ENCODE measurements at places on chromosomes 1 and 21. TPM values are rescaled to one million over a fixed set of nuclear protein-coding genes. Genes with fewer than 3 reads are reported as not detected.

Gene CELA3B
- total RNA-seq = not detected

Gene GBP4
- 3.3 TPM for total RNA-seq

Gene TMEM200B
- 19.3 TPM for total RNA-seq

Gene PLPPR5
- 17.2 TPM for total RNA-seq

Gene NBPF15
- total RNA-seq = 41.9 TPM

Gene WARS2
- 20.9 TPM for total RNA-seq

Gene CCDC17
- 1.0 TPM for total RNA-seq

Gene MEX3A
- 5.8 TPM for total RNA-seq

Gene LCE1E
- total RNA-seq = not detected

Gene FCER1G
- 18.5 TPM for total RNA-seq

Gene ADGRL2
- total RNA-seq = 111 TPM

DNA sequence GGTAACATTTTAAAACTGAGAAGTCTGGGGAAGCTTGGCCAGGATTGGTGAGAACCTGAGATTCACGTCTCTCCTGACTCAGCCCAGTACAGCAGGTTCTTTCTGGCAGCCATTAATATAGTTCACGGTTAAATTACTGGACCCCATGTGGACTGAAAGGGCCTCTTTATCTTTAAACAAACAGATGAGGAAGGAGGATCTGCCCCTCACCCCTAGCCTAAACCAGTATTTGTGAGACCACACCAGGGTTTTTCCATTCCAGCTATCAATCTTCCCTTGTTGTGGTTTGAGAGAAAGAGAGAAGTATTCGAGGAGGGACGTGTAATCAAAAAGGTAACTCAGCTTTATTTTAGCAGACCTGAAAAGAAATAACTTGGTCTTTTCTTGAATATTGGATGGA is 137.1 kb downstream of the PROX1 start:
- DNase-seq = no peak

DNA sequence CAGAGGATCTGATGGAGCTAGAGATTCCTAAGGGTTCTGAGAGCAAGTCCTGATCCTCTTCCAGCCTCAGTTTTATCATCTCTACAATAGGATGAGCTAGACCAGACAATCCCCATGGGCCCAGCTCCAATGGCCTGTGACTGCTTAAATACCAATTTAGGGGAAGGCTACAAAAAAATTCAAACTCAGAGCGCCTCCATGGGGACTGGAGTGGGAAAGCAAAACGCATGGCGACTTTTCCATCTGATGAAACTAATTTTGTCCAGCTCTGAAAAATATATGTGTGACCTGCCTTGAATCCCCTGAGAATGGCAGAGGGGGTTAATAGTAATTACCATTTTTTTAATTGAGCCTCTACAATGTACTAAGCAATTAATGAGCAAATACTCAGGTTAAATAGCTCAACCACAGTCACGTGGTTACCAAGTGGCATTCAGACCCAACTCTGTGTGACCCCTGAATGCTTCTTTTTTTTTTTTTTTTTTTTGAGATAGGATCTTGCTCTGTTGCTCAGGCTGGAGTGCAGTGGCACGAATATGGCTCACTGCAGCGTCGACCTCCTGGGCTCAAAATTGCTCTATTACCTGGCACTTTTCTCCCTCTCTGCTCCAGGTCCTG is 8.4 kb downstream of the EXTL1 start:
- no peak for DNase-seq

DNA sequence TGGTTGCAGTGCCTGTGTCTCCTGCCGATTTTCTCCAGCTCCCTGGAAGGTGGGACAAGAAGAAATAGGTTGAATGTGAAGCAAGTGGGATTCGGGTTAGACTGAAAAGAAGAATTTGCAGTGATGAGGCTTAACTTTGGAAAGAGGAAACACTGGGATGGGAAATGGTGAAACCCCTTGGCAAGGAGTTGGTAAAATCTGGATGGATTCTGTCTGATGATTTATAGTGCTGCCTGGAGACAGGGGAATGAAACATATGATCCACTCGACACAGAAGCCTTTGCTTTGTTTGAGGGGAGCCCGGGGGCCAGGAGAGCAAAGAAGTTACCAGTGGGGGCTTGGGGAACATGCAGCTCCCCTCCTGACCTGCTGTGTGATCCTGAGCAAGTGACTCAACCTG is 67.2 kb downstream of the UBIAD1 start:
- no peak for DNase-seq

GRCh38 chr1:246152986-246153431 is 354.1 kb downstream of the SMYD3 start:
- no peak for DNase-seq

DNA sequence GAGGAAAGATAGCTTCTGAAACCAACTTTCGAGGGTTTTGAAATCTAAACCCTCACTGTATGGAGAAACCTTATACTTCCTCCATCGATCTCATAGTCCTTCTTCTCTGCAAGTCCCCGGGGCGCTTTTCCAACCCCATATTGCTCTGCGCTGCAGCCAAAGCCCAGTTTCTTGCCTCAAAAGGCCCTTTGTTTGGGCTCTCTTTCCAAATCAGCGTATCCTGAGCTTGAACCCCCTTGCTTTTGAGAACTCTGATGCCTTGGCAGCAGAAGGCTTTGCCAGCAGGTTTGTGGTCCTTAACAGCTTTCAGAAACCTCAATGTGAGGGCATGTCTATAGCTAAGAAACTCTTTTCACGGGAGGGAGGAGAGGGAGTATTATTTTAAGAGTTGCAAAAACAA is 21.6 kb downstream of the PLPP3 start:
- DNase-seq = no peak

GRCh38 chr1:66284746-66285145 is 249.2 kb upstream of the SGIP1 start:
- no peak for DNase-seq

- no peak for DNase-seq
These were observed 510.4 kb upstream of the ZP4 start for GRCh38 chr1:238401144-238401543.

GRCh38 chr1:53739109-53739681 is at the start of gene GLIS1:
Gene GLIS1 (minus strand): TSS chr1:53739164. CDS start chr1:53738064, 1,100 bp downstream.
- peak; percentile 95 for DNase-seq

DNA sequence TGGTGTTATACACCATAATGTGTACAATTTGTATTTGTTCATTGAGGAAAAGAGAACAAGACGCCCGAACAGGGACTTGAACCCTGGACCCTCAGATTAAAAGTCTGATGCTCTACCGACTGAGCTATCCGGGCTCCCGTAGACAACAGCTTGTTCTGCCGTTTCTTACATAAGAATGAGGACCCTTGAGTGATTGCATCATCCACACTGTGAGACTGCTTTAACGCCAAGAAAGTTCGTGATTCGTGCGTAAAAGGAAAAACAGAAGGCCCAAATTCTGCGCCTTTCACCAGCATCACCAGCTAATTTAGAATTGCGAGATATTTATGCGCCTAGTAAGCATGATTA is 9.3 kb upstream of the MDM4 start:
- DNase-seq = peak; percentile 90

GRCh38 chr1:160101037-160101716 is 2.8 kb upstream of the IGSF8 start:
- no peak for DNase-seq

DNA sequence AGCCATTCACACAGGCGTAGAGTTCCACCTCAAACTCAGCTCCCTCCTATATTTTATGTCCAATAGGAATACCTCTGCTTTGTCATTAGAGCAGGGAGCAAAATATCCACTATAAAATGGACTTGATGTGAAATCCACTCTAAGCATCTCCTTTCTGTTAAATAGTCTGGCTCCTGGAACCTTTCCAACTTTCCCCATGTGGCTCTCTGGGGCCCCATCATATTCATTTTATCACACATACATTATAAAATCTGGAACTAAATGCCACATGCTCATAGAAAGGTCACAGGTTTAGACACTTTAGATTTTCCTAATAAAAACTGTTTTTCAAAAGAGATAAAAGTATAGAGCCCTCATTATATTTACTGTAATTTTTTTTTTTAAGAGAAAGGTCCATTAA is 82.1 kb downstream of the PTPN14 start:
- no peak for DNase-seq

- DNase-seq = peak; percentile 31
These were observed 128.3 kb upstream of the HMGB4 start for GRCh38 chr1:33735624-33736023.

- no peak for DNase-seq
These were observed 90.9 kb upstream of the OLIG2 start for GRCh38 chr21:32934829-32935228.

DNA sequence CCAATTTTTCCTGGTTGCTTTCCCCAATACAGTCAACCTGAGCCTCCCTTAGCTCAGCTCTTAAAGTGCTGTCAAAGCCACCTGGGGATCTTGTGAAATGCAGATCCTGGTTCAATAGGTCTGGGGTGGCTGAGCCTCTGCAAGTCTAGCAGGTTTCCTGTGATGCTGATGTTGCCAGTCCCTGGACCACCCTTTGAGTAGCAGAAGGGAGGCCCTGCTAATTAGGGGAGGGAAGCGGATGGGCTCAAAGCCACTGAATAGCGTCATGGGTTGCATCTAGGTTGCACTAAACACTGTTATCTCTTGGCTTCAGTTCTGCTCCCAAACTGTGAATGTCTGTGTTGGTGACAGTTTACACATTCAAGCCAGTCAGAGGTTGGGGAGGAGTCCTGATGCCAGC is 127.2 kb downstream of the KAZN start:
- no peak for DNase-seq

DNA sequence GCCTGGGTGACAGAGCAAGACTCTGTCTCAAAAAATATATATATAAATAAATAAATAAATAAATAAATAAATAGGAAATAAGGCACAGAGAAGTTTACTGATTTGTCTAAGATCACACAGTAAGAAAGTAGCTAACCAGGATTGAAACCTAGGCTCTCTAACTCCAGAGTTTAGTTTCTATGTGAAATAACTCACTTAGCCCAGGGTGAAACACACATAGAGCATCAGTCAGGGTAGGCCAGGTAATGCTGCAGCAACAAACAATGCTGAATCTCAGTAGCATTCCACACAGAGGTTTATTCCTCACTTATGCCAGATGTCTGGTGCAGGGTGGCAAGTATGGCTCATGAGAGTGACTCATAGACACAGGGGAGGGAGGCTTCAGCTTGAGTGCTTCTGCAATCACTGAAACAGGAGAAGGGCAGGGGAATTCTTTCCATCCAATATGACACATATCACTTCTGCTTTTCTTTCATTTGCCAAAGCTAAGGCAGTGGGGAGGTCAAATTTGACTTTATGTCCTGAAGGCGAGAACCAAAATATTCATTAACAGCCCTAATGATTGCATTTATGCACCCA is 37.1 kb upstream of the KANK4 start:
- DNase-seq = no peak

- DNase-seq = no peak
These were observed 51.8 kb downstream of the ST6GALNAC5 start for GRCh38 chr1:76919085-76919484.

DNA sequence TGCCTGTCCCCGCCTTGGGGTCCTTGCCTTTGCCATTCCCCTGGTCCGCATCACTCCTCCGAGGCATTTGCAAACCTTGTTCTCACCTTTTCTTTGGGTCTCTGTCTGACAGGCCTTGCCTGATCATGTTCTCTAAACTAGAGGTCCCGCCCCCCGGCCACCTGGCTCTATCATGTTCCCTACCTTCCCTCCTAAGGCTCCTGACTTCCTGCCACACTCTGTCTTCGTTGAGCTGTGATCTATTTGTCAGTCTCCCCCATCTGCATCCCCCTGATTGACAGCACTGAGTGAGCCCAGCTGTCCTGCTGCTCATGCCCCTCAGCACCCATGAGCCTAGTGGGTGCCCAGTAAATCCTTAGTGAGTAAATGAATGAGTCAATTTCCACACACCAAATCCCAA is 22.8 kb downstream of the ERG start:
- DNase-seq = no peak

DNA sequence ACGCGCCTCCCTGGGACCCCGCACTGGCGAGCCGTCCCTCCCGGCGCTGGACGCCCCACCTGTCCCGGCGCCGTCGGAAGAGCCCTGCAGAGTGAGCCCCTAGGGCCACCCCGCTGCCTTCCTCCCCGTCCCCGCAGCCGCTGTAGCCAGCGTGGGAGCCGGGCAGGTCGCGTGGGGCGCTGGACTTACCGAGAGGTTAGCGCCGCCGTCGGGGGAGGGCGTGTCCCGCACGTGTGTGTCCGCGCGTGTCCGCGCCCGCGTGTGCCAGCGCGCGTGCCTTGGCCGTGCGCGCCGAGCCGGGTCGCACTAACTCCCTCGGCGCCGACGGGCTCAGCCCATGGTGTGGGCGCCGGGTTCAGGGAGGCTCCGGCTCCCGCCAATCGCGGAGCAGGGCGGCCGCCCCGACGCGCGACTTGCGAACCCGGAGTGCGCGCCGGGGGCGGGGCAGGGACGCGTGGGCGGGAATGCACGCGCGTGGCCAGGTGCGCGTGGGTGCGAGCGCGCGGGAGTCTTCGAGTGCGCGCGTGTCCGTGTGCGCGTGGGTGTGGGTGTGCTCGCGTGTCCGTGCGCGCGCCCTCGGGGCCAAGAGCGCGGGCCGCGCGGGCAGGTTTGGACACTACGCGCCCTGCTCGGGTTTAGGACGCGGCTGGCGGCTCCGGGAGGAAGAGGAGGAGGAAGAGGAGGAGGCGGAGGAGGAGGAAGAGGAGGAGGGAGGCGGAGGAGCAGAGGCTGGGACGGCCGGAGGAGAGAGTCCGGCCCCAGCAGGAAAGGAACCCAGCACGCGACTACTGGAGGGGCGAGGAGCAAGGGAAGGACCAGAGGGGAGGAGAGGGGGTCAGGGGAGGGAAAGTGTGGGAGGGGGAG is 145.2 kb upstream of the ETS2 start:
- DNase-seq = no peak

DNA sequence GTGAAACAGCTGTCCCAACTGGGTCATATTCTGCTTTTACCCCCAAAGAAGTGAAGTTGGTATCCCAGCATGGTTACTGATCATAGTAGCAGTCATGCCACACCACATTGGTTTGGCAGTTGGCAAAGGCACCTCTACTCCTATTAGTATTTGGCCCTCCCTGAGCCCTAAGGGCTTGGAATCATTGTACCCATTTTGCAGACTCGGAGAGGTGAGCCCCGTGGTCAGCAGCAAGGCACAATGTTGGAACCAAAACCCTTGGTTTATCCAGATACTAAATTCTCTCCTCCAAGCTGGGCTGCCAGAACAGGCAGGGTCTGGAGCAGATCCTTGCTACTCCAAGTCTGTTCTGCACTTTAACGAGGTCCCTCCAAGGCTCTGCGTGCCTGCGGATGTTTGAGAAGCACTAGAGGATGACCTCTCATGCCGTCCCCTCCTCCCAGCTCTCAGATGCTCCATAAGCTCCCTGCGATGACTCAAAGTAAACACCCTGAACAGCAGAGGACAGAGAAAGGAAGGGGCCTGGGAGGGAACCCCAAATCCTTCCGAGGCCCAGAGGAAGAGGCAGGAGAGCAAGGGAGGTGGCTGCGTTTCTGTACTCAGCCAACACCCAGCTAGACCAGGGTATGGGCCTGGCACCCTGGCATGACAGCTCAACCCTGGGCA is 89.3 kb downstream of the PAX7 start:
- no peak for DNase-seq

- DNase-seq = no peak
These were observed 20.0 kb upstream of the ITLN1 start for GRCh38 chr1:160904783-160905616.
